ENCODE measurements at places on chromosomes 2 and 18.

DNA sequence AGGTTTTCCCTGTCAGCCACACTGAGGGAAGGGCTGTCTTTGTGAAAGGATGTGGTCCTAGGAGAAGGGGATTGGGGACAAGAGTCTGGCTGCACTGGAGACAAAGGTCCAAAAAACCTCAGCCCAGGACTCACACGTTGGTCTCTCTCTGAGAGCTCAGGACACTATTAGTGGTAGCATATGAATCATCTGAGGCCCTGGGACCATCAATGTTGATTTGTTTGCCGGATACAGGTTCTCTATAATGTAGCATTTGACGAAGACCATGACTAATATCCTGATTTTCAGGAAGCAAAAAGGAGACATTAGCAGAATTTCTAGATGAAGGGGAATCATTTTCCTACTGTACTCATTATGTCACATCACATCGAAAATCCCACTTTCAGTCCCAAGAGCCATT is 22.2 kb upstream of the DNAH6 start:
- DNase-seq: no peak

DNA sequence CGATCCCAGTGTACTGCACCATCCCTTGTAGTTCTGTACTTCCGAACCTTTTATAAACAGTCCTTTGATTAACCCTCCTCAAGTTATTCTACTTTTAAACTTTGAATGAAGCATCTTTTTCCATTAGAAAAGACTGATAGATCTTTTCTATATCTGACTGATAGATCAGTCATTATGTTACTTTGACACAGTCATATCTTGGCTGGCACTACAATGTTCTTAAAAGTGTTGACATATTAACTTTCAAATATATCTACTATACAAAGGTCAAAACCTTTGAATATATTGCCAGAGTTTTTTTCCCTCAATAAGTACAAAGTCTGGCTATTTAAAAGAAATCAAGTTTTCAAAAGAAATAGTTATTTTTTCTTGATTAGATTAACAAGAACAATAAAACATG is 35.4 kb upstream of the NABP1 start:
- no peak for DNase-seq

DNA sequence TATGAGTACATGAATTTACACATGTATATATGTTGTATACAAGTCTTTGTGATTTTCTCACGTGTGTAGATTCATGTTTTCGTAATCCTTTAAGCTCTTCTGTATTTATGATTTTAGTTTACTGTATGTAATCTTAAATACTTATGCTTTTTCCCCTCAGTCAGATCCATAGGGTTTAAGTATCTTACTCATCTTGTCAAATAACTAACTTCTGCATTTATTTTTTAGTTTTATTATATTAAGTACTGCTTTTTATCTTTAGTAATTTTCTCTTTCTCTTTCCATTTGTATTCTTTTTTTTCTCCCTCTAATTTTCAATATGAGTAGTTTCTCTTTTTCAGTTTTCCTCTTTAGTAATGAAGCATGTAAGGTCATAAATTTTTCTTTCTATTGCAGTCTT is 179.4 kb downstream of the LCLAT1 start:
- no peak for DNase-seq

GRCh38 chr18:46571756-46572155 is 85.3 kb downstream of the LOXHD1 start:
- no peak for DNase-seq

DNA sequence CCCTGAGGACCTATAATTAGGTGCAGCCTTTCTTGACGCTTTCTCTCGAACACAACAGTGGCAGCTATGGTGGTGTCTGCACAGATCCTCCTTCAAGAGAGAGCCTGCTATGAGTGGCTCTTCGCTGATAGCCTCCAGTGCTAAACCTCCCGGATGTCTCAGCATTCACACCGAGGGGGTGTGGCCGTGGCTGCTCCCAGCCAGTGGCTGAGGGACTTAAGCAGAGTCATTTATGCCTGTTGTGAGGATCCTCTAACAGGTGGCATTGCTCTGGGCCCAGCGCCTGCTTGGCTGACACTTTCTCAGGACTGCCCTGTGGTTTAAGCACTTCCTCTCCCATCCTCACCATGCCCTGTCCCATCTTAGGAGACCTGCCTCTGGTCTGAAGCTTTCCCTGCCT is 592.0 kb upstream of the LRRTM1 start:
- DNase-seq: no peak
